Caudate nucleus (tissue), 63 donors: ENCODE measurements at places on chromosomes 5 and 9.

DNA sequence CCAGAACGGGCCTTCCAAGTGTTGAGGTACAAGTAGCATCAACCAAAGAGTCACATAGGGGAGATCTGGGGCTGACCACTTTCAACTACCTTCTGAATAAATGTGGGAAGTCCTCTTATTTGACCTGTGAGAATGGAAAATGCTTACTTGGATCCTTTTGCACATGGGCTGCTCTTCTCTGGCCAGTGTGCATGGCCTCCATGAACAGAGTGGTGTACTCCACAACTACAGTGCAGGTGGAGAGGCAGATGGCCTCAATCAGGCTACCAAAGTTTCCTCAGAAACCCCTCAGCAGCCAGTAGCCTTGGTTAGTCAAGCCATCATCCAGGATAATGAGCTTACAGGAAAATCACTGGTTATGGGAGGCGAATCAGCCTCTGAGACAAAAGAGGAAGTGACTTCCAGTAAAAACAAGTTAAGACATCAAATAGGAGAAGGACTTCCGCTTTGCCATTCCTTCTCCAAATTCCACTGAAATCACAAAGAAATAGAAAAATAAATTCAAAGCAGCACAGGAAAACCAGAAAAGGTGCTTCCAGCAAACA lies 18.3 kb upstream of the FCHO2 start:
- no peak for DNase-seq

DNA sequence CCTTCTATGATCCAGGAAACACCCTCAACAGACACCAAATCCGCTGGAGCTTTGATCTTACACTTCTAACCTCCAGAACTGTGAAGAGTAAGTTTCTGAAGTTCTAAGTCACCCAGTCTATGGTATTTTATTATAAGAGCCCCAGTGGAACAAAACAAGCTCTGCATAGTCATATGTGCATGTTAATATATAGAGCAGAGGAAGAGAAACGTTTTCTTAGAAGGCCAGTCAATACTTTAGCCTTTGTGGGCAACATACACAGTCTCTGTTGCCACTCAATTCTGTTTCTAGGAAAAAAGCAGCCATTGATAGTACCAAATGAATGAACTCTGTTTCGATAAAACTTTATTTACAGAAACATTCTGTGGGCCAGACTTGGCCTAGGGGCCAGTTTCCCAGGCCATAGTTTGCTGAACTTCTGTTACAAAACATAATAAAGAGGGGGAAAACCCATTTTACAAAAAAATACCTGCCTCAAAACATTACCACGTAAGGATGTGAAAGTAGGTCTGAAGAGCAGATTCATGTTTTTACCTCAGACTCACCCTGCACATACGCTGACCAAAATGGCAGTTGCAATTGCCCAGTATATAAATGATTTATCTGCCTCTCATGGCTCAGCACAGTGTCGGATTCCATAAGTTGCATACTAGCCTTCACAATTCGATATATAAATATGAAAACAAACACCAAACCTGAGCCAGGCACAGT lies 350.5 kb downstream of the SLIT3 start:
- DNase-seq = no peak

DNA sequence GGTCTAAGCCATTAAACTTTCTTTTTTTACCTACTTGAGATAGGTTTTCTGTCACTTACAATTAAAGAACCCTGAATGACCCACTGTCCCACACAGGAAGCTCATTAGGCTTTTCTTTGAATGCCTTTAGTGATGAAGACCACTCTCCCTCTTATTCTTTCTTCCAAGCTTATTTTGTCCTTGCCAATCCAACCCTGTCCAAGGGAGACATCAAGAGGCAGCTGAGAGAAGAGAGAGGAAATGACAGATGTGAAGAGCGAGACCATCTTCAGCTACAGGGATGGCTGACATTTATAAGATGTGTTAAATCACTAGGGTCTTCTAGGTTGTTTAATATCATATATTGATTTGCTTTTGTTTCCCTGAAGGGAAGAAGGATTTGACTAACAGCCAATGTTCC lies 133.5 kb downstream of the FAM114A2 start:
- no peak for DNase-seq

- no peak for DNase-seq
Measured at GRCh38 chr5:60546207-60546606, 153.8 kb downstream of the DEPDC1B start.

- DNase-seq = no peak
Measured at GRCh38 chr5:140190872-140191218, 15.9 kb downstream of the CYSTM1 start.

GRCh38 chr5:152855441-152855840 lies 450.4 kb upstream of the NMUR2 start:
- no peak for DNase-seq

- DNase-seq = no peak
Measured at GRCh38 chr9:83449166-83449565, 89.0 kb downstream of the FRMD3 start.

DNA sequence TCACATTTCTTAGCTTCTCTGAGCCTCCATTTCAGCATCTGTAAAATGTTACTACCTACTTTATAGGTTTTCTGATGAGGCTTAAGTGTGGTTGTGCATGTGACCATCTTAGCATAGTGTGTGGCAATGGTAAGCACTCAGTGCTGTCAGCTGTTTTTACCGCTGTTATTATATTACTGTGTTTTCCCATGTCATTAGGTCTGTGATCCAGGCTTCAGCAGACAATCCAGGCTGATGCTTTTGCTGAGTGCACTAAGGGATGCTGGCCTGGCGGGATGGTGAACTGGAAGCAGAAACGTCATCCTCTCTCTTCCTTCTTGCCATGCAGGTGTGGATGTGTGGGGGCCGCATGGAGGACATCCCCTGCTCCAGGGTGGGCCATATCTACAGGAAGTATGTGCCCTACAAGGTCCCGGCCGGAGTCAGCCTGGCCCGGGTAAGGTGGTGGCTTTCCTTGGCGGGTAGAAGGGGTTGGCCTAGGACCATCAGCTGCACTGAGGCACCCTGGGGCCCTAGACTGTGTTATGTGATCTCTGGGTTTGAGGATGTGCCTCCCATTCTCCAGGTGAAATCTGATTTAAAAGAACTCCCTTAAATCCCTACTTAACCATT lies 41.9 kb upstream of the SAP30L start:
- no peak for DNase-seq

DNA sequence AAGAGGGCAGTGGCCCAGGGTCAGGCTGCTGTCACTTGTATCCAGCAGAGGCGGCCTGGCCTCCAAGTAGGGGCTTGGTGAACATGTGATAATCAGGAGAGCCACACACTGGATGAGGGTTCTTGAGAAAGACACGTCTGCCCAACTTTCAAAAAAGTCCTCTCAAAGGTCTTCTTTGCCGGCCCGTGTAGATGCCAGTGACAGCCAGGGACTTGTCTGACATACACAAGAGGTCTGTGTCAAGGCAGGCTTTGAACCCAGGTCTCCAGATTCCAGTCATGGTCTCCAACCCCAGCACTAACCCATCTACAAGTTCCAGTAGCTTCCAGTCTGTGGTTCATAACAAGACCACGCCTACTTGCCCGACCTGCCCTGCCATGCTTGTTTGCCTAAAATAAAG lies 7.9 kb upstream of the AMBP start:
- no peak for DNase-seq

- no peak for DNase-seq
Measured at GRCh38 chr5:135195270-135195608, 161.2 kb upstream of the PITX1 start.

DNA sequence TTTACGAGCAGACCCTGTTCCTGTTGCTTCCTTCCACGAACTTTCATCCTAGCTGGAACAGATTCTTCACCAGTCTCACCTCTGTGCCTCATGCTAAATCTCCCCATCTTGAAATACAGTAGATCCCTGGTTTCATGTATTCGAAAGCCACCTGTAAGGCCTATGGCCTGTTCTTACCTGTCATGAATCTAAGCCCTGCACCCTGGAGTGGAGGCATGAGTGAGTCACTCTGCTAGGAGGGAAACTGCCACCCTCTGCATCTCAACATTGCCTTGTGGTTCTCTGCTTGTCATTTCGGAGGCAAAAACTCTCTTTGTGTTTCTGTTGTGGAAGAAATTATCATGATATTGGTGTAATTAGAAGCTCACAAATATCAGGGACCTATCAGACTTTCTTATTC lies 320.0 kb downstream of the ENC1 start:
- no peak for DNase-seq

GRCh38 chr5:115391780-115392179 lies 95.3 kb upstream of the CCDC112 start:
- DNase-seq = no peak

- DNase-seq = no peak
Measured at GRCh38 chr9:19828576-19829109, 39.8 kb upstream of the SLC24A2 start.

DNA sequence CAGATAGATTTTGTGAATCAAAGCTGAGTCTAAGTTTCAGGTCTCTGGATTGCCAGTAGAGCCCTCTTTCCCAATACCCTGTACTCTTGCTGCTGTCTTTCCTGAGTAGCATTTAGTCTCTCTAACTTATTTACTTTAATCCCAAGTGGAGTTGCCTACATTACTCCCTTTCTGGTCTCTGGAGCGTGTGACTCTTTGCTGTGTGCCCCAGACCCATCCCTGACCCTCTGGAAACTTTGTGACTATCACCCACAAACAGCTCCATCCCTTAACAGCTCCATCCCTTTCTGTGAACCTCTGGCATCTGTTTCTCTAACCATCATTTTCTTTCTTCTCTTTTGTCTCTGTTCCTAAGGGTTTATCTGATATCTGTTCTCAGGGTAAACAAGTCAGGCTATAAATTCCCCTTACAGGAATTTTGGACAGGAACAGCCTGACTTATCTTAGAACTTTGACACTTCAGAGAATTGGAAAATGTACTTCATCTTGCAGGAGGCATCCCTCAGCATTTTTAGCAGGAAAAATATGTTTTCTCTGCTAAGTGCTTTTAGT lies 1167.1 kb upstream of the SEMA6A start:
- no peak for DNase-seq

GRCh38 chr9:136119061-136119882 lies 597 bp upstream of the TMEM250 start:
- no peak for DNase-seq

DNA sequence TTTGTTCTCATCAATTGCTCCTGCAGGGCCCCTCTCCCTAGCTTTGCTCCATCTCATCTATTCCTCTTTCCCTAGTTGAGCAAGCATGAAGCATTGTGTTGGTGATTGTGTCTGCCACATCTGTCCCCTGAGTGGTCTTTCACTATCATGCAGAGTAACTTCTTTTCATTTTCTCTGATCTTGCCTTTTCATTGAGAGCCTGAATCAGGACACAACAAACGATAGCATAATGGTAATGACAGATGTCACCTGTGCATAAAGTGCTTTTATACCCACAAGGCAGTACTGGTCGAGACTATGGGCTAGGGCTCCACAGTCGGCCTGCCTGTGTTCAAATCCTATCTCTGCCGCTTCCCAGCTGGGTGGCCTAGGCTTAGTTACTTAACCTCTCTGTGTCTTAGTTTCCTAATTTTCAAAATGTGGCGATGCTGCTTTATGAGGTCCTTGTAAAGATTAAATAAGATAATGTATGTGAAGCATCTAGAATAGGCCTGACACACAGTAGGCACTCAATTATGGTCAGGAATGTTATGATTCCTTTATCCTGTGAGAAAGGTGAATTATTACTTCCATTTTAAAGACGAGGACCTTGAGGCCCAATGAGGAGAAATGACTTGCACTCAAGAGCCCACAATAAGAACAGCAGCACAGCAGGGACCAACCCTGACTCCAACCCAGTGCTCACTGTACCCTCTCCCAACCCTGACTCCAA lies 137.1 kb upstream of the ZNF618 start:
- no peak for DNase-seq

GRCh38 chr9:137488327-137488653 lies 29.2 kb upstream of the NSMF start:
- no peak for DNase-seq

GRCh38 chr5:133459474-133460160 lies 152.7 kb downstream of the FSTL4 start:
- DNase-seq = no peak

DNA sequence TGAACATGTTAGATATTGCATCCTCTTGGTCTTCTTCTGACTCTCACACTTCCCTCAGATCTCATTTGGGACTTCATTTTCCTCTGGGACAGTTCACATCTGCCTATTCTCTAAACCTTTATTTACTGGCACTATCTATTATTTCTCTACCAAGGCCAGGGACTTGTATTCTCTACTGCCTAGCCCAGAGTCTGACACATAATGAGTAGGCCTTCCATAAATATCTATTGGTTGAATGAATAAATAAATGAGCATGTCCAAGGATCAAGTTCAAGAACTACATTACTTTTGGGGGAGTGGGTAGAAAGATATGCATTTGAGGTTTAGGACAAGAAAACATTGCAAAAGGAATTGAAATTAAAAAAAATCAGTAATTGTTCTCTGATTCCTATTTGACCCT lies 250.3 kb downstream of the TRIM32 start:
- DNase-seq = no peak

GRCh38 chr5:110031402-110032140 lies 341.8 kb downstream of the MAN2A1 start:
- DNase-seq = no peak

GRCh38 chr9:90958328-90958727 lies 156.7 kb downstream of the SYK start:
- DNase-seq = no peak

GRCh38 chr5:98902733-98903132 lies 26.1 kb downstream of the CHD1 start:
- DNase-seq = no peak

DNA sequence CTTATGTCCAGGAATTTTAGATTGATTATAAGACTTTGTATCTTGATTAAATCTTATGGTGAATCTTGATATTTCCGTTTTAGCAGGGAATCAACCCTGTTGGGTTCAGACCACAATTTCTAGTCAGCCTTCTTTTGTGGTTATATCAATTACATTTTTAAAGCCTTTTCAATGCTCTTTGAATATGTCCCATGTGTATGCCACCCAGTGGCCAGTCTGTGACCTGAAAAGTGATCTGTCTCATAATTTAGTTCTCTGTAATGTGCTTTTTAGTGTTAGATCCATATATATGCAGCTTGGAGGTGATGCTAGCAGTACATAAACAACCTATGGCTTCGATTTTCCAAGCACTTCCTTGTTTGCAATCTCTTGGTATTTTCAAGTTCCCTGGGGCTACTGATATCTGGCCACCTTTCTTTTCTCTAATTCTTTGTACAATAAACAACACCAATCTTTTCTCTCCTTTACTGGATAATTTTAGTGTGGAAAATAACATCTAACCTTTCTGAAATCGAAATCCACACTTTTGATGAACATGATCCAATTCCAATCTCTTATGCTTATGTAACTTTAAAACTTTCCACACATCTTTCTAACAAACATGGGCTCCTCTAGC lies 28.8 kb downstream of the PDE8B start:
- no peak for DNase-seq

DNA sequence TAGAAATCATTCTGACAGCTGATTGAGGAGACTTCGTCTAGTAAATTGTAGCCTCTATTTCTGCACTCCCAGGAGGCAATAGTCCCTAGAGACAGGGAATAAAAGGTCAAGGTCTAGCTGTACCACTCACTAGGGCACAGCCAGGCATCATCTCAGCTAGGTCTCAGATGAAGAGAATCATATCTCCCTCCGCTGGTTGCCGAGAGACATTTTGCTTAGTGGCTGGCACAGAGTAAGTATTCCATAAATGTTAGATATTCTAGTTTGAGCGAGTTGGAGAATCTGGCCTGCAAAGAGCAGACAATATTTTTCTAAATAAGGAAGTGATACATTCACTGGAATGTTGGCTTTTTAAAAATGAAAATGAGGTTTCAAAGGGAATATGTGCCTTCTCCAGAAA lies 180.4 kb upstream of the ACTBL2 start:
- no peak for DNase-seq
